Ovary (tissue), 10 donors: ENCODE measurements at places on chromosomes 2 and 18. TPM values are rescaled to one million over a fixed set of nuclear protein-coding genes. Genes with fewer than 3 reads are reported as not detected.

DNA sequence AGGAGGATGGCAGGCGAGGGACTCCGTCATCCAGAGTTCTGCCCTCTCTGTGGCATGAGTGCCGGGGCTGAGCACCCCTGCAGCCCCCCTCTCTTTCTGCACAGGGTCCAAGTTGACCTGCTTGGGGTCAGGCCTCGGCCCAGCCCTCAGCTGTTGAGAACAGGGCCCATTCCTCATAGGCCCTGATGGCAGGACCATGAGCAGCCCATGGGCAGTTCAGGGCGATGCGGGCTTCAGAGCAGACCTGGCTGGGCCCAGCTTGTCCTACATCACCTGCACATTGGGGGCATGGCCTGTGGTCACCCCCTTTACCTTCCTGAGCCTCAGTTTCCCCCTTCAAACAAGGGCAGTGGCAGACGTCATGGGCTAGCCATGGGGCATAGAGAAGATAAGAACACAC lies 238.1 kb downstream of the SEPTIN10 start:
- no peaks in the 10 kb centered on the region for H3K4me1 ChIP-seq
- H3K27ac ChIP-seq: no peak overlapping the region
- no peaks in the 10 kb centered on the region for H3K27me3 ChIP-seq
- H3K4me3 ChIP-seq: no peak overlapping the region
- H3K36me3 ChIP-seq: no peaks in the 10 kb centered on the region

DNA sequence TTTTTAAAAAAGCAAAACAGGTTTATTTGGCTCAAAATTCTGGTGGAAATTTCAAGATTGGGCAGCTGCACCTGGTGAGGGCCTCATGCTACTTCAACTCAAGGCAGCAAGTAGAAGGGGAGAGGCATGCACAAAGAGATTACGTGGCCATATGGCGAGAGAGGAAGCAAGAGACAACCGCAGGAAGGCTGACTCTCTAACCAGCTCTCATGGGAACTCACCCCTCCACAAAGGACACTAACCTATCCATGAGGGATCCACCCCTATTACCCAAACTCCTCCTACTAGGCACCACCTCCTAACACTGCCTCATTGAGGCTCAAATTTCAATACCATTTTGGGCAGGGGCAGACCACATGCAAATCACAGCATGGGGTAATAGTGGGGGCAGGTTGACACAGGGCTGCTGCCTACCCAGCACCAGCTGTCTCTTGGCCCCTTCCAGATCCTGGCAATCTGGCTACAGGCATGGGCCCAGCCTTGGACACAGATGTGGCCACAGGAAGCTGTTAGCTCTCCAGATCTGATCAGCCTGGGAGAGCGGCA lies 2.0 kb upstream of the CAPN10 start:
- H3K4me3 ChIP-seq: no peak overlapping the region
- H3K27me3 ChIP-seq: no peaks in the 10 kb centered on the region
- DNase-seq: peak; percentile 24
- peaks cover 25% of the 10 kb centered on the region for H3K4me1 ChIP-seq

The SIX2 gene
- 0.13 TPM for total RNA-seq

The PARD6G gene
- total RNA-seq: 12.5 TPM

- no peak overlapping the region for H3K27ac ChIP-seq
- no peaks in the 10 kb centered on the region for H3K27me3 ChIP-seq
- H3K4me3 ChIP-seq: no peak overlapping the region
- H3K36me3 ChIP-seq: no peaks in the 10 kb centered on the region
Measured at GRCh38 chr2:101026253-101026701, 24.2 kb downstream of the RPL31 start.

DNA sequence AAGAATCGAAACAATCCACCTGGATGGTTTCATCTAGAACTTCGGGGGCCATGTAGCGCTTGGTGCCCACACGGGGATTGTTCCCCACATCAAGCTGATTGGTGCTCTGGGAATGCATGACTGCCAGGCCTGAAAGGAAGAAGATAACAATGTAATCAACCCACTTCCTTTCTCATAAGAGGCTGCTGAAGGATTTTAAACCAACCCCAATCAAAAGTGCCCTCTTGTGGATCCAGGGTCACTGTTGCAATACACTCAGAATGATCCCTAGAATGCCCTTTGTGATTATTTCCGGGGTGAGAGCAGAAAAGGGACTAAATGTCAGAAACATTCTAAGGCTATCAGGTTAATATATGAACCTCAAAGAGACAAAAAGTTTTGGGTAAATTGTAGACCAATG lies 115.2 kb downstream of the ACVR1 start:
- no peaks in the 10 kb centered on the region for H3K4me1 ChIP-seq
- no peak overlapping the region for H3K27ac ChIP-seq
- no peaks in the 10 kb centered on the region for H3K36me3 ChIP-seq
- no peaks in the 10 kb centered on the region for H3K27me3 ChIP-seq
- no peak overlapping the region for H3K4me3 ChIP-seq
- DNase-seq: no peak

GRCh38 chr2:121085801-121086200 lies 199.2 kb downstream of the TFCP2L1 start:
- H3K27me3 ChIP-seq: no peaks in the 10 kb centered on the region
- H3K4me3 ChIP-seq: no peak overlapping the region
- H3K27ac ChIP-seq: no peak overlapping the region
- H3K36me3 ChIP-seq: no peaks in the 10 kb centered on the region
- no peak for DNase-seq

DNA sequence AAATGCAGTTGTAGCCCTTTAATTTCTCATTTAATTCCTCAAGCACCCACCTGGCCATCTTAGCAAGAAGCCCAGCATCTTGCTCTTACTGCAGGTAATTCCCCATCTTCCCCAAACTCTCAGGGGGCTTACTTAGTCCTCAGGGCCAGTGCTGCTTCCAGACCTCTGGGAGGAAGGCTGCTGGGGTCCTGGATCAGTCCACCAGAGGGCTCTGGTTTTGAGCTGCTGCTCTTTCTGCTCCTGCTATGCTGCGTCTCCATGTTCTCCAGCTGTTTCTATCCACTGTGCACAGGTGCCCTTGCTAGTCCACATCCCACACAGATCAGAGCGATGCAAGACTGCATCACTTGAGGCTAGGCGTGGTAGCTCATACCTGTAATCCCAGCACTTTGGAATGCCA lies 34.5 kb upstream of the TMEM87B start:
- no peaks in the 10 kb centered on the region for H3K27me3 ChIP-seq
- no peak for DNase-seq
- H3K36me3 ChIP-seq: no peaks in the 10 kb centered on the region
- H3K4me1 ChIP-seq: no peaks in the 10 kb centered on the region
- no peak overlapping the region for H3K4me3 ChIP-seq

- H3K27me3 ChIP-seq: no peaks in the 10 kb centered on the region
- H3K27ac ChIP-seq: no peak overlapping the region
- H3K4me3 ChIP-seq: no peak overlapping the region
- DNase-seq: no peak
- H3K36me3 ChIP-seq: no peaks in the 10 kb centered on the region
- no peaks in the 10 kb centered on the region for H3K4me1 ChIP-seq
Measured at GRCh38 chr2:8506746-8507145, 175.1 kb upstream of the ID2 start.

DNA sequence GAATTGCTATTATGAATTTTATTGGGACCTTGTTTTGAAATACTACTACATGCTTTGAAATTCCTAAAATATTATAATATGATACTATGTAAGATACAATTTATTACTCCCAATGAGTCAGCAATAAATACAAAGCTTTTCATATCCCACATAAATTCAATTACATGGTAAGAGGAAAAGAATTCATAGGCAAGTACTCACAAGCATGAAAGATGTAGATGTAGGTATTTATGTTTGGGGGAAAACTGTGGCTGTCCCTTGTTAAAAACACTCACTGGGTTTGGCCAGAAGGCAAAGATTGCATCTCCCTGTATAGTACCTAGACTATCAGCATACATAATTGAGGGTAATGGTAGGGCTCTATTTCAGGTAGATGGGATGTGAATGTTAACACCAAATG lies 90.4 kb downstream of the MBD2 start:
- no peak for DNase-seq
- H3K27ac ChIP-seq: no peak overlapping the region
- no peak overlapping the region for H3K4me3 ChIP-seq
- H3K27me3 ChIP-seq: no peaks in the 10 kb centered on the region
- no peaks in the 10 kb centered on the region for H3K4me1 ChIP-seq
